Mesangial cell (primary cell): ENCODE measurements at places on chromosomes 13 and 19. TPM values are rescaled to one million over a fixed set of nuclear protein-coding genes. Genes with fewer than 3 reads are reported as not detected.

The F10 gene
- 4.2 and 6.0 TPM in 2 replicates for total RNA-seq

The PSG7 gene
- total RNA-seq, result not detected in 2 replicates

The KLF12 gene
- total RNA-seq, result 4.9 and 8.2 TPM in 2 replicates

The ZNF540 gene
- 0.16 and 0.76 TPM in 2 replicates for total RNA-seq

The ZNF813 gene
- 1.8 and 1.9 TPM in 2 replicates for total RNA-seq

The KLK3 gene
- not detected in 2 replicates for total RNA-seq

The IGFL2 gene
- total RNA-seq, result 0.63 TPM in 1 of 2 replicates, not detected in the other

The LIN7B gene
- total RNA-seq, result 6.4 and 8.9 TPM in 2 replicates

The VSTM1 gene
- total RNA-seq, result not detected in 2 replicates

The CCDC124 gene
- 62.6 and 101 TPM in 2 replicates for total RNA-seq

The EFNB2 gene
- total RNA-seq, result 51.8 and 54.9 TPM in 2 replicates

The PSG1 gene
- not detected in 2 replicates for total RNA-seq
